Naive thymus-derived CD4-positive, alpha-beta T cell (primary cell): ENCODE measurements at places on chromosomes 6 and 20. TPM values are rescaled to one million over a fixed set of nuclear protein-coding genes. Genes with fewer than 3 reads are reported as not detected.

Gene BFSP1
- total RNA-seq: 3.4 and 3.5 TPM in 2 replicates

DNA sequence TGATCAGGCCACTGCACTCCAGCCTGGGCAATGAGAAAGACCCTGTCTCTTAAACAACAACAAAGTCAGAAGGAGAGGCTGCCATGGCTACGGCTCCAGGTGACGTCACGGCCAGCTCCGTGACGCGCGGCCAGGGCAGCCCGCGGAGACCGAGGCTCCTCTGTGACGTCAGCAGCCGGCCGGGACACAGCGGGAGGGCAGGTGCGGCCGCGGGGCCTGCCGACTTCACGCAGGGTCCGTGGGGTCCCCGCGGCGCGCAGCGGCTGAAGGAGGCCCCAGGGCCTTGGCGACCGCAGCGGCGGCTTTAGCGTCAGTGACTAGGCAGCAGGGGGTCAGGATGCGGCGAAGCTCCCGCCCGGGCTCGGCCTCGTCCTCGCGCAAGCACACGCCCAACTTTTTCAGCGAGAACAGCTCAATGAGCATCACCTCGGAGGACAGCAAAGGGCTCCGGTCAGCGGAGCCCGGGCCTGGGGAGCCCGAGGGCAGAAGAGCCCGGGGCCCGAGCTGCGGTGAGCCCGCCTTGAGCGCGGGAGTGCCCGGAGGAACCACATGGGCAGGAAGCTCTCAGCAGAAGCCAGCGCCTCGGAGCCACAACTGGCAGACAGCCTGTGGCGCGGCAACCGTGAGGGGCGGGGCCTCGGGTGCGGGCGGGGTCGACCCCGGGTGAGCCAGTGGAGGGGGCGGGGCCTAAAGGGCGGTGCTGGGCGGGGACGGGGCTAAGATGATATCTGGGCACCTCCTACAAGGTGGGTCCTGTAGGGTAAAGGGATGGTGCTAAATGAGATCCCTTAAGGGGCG is at the start of gene SPAG4:
SPAG4 (plus strand) TSS at position 163 of the 798 bp plus-strand sequence; CDS start at position 338, 175 bp downstream.
- H3K27me3 ChIP-seq: no peaks in the 10 kb centered on the region
- H3K4me3 ChIP-seq: peak within 1 kb of the TSS; percentile 84
- DNase-seq: peak; percentile 100

GRCh38 chr6:105952772-105953690 is 133.1 kb upstream of the PRDM1 start:
- no peak overlapping the region for H3K4me3 ChIP-seq
- no peak for DNase-seq
- no peaks in the 10 kb centered on the region for H3K4me1 ChIP-seq
- no peaks in the 10 kb centered on the region for H3K27me3 ChIP-seq
- H3K36me3 ChIP-seq: no peaks in the 10 kb centered on the region

GRCh38 chr6:168597471-168597875 is 156.5 kb downstream of the SMOC2 start:
- H3K27me3 ChIP-seq: no peaks in the 10 kb centered on the region
- H3K4me1 ChIP-seq: no peaks in the 10 kb centered on the region
- no peak overlapping the region for H3K4me3 ChIP-seq
- no peaks in the 10 kb centered on the region for H3K36me3 ChIP-seq
- H3K27ac ChIP-seq: no peak overlapping the region

DNA sequence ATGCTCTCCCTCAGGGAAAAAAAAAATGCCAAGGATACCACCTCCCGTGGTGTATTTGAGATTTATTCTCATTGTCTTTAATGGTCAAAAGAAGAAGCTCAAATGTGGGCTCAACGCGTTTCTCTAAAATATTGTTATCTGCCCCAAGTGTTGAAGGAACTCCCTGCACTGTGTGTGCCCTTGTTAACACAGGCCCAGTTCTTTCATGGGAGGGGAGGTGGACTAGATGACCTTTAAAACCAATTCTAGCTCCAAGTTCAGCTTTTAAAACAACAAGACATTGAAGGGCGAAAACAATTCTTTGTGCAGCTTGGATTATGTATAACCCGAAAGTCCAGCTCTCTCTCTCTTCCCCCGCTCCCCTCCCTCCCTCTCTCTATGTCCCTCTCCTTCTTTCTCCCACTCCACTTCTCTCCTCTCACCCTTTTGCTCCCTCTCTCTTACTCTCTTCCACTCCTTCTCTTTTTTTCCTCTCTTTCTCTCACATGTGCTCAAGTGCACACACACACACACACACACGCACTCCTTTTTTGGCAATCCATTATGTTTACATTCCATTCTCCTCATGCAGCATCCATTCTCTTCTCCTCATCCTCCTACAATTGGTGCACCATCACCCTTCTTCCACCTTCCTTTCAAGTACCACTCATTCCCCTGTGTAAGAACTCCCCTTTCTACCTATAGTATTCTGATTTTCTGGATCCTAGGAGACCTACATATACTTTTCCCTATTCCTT is 8.5 kb downstream of the HLA-DMB start:
- no peak overlapping the region for H3K27ac ChIP-seq
- H3K4me3 ChIP-seq: no peak overlapping the region
- peaks cover 11% of the 10 kb centered on the region for H3K36me3 ChIP-seq
- no peak for DNase-seq
- no peaks in the 10 kb centered on the region for H3K4me1 ChIP-seq

Gene TRERF1
- total RNA-seq: 27.1 TPM in 2 replicates

Gene LTV1
- total RNA-seq: 16.5 TPM

DNA sequence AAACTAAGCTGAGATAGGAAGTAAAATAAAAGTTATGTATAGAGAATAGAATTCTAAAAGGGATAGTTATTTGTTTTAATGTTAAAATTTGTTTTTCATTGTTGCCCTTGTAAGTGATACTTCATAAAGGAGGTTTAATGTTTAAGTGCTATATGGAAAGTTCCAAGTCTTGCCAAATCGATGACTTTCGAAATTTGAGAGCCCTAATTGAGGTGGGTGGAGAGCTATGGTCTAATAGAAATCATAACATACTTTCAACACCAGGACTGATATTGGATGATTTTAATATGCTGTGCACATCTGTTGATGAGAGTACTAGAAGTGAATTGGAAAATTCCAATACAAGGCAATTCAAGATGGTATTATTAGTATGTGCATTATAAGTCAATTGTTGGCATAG is 64.6 kb downstream of the RNF144B start:
- no peaks in the 10 kb centered on the region for H3K27me3 ChIP-seq
- H3K4me3 ChIP-seq: no peak overlapping the region
- no peaks in the 10 kb centered on the region for H3K36me3 ChIP-seq
- no peak overlapping the region for H3K27ac ChIP-seq
- H3K4me1 ChIP-seq: no peaks in the 10 kb centered on the region

GRCh38 chr6:13985663-13986325 is 61.0 kb downstream of the RNF182 start:
- H3K4me1 ChIP-seq: no peaks in the 10 kb centered on the region
- H3K4me3 ChIP-seq: no peak overlapping the region
- H3K36me3 ChIP-seq: no peaks in the 10 kb centered on the region
- H3K27me3 ChIP-seq: peaks cover 3% of the 10 kb centered on the region
- H3K27ac ChIP-seq: no peak overlapping the region
- no peak for DNase-seq

GRCh38 chr6:167401525-167402194 is 76.8 kb downstream of the TTLL2 start:
- H3K27me3 ChIP-seq: no peaks in the 10 kb centered on the region
- DNase-seq: no peak
- no peaks in the 10 kb centered on the region for H3K4me1 ChIP-seq
- H3K36me3 ChIP-seq: no peaks in the 10 kb centered on the region

GRCh38 chr6:132798869-132799538 is 567 bp upstream of the SLC18B1 start:
- H3K36me3 ChIP-seq: no peaks in the 10 kb centered on the region
- H3K4me1 ChIP-seq: no peaks in the 10 kb centered on the region
- no peaks in the 10 kb centered on the region for H3K27me3 ChIP-seq
- DNase-seq: peak; percentile 64
- no peak overlapping the region for H3K4me3 ChIP-seq

DNA sequence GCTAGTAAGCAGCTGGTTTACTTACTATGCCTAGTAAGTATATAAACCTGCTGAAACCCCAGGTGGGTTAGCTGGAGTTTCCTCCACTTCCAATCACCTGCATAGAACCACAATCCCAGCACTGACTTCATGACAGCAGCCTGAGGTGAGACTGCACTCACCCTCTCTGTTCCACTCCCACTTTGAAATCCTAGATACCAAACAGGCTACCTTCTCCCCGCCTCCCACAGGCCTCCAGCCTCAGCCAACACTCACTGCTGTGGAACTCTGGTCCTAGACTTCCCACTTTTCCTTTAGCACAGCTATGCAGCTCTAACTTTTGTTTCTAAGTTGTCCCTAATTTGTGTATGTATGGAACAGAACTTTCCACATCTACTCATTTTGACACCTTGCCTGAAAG is 149.7 kb upstream of the ARID1B start:
- H3K27ac ChIP-seq: no peak overlapping the region
- H3K4me3 ChIP-seq: no peak overlapping the region
- no peak for DNase-seq
- H3K36me3 ChIP-seq: no peaks in the 10 kb centered on the region
- no peaks in the 10 kb centered on the region for H3K27me3 ChIP-seq

DNA sequence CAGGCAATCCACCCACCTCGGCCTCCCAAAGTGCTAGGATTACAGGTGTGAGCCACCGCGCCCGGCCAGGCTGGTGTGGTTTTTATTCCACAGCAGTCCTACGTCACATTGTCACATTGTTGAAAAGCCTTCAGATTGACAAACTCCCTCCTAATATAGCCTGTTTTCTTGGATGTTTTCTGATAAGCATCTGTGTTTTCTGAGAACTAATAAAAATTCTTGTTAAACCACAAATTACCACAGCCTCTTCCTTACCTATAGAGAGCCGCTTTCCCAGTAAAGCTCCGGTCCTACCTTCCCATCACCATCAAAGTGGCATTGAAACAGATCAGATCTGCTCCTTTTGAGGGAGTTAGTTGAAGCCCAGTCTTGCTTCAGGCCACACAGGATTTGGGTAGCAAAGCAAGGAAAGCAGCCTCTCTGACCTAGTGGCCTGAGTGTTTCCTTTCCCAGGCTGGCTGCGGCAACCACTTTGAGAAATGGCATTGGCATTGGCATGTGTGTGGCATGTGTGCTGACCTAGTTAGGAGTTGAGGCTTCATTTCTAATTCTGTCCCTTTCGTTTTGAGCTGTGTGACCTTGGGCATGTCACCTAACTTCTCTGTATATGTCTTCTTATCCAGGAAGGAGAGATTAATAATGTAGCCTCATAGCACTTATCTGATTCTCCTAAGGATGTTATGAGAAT is 1.7 kb upstream of the PKIG start:
- H3K4me1 ChIP-seq: no peaks in the 10 kb centered on the region
- H3K4me3 ChIP-seq: no peak overlapping the region
- H3K27me3 ChIP-seq: no peaks in the 10 kb centered on the region
- no peak overlapping the region for H3K27ac ChIP-seq
- DNase-seq: no peak

Gene OPRL1
- 0.75 and 0.94 TPM in 2 replicates for total RNA-seq

DNA sequence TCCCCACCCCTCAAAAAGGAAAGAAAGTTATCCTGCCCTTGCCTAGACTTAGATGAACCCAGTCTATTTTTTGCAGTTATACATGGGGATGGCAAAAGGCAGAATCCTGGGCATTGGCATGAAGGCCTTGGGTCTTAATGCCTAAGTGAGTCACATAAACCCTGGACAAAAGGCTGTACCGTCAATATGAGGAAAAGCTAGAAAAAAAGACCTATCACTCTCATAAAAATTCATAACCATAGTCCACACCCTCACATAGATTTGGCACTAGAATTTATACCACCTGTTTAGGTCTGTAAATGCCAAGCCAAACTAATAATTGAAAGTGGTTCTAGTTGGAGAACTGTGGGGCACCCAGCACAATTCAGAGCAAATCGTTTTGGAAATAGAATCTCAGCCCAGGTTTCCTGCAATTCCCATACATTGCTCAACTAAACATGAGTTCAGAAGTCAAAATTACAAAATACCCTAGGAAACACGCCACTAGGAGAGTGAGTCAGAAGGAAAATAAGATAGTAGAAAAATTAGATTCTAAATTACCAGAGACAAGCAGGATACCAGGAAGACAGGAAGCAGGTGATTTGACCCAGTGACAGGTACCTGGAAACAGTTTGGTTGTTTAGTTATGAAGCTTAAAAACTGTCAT is 70.4 kb upstream of the FUCA2 start:
- no peak for DNase-seq
- H3K4me3 ChIP-seq: no peak overlapping the region
- H3K4me1 ChIP-seq: no peaks in the 10 kb centered on the region
- H3K27me3 ChIP-seq: no peaks in the 10 kb centered on the region
- no peaks in the 10 kb centered on the region for H3K36me3 ChIP-seq

Gene REM1
- not detected for total RNA-seq

Gene C6orf58
- not detected for total RNA-seq
